ENCODE measurements at places on chromosomes 12 and 14.

GRCh38 chr12:54060975-54061778, 7.5 kb downstream of the HOXC4 start:
- DNase-seq = no peak

DNA sequence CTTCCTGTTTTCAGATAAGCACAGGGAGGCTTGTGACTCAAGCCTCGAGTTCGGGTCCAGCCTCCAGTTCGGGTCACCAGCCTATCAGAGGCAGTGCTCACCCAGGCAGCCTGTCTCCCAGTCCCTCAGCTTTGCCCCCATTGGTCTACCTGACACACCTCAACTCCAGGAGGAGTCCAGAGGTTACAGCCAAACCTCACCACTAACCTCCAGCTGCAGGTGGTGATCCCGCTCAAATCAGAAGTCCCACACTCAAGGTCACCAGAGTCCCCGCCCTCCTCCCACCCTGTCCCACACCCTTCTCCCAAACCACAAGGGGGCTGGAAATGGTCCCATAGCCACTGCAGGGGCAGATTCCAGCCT, 42.1 kb downstream of the KDM2B start:
- DNase-seq = peak; percentile 37

GRCh38 chr14:30621354-30621939, 672 bp upstream of the SCFD1 start:
- peak; percentile 35 for DNase-seq

GRCh38 chr12:24928131-24928530, 20.8 kb downstream of the BCAT1 start:
- DNase-seq = no peak

GRCh38 chr12:116958402-116959197, 47.9 kb downstream of the FBXW8 start:
- DNase-seq = peak; percentile 43

GRCh38 chr14:64801800-64802199, 77.9 kb downstream of the SPTB start:
- DNase-seq = no peak

DNA sequence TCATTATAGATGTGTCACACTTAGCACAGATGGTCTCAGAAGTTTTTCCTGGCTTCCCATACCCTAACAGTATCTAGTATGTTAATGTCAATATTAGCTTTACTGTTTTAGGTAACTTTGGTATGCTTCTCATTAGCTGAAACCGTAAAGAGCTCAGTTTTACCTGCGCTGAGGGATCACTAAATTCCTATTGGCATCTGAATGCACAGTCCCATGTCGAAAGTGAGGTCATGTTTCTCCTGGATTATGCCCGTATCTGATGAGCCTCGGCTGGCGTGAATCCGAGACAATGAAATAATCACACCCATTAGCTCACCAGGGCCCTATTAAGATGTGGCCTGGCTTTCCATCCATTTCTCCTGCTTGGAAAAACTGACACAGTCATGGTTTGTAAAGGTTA, 418.2 kb downstream of the ZFP36L1 start:
- DNase-seq = no peak

GRCh38 chr12:103494734-103495468, 867 bp downstream of the C12orf42 start:
- no peak for DNase-seq

- DNase-seq = no peak
Measured at GRCh38 chr14:80638620-80639515, 302.7 kb downstream of the CEP128 start.

DNA sequence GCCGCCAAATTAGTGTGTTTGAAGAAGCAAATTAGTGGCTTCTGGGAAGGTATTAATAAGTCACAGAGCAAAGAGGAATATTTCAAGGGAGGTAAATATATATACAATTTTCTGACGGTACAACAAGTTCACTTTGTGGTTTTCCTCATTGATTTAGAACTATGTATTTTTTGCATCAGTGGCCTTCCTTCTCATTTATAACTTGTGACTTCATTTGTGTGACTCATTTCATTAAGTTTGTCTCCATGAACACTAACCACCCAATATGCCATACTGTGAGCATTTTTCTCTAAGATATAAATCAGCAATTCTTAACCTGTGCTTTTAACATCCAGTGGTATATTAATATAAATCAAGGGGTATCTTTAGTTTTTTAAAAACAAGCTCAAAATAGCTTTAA, 29.3 kb upstream of the ARHGAP5 start:
- DNase-seq = no peak

- no peak for DNase-seq
Measured at GRCh38 chr14:104717646-104718045, 6.4 kb upstream of the ADSS1 start.

Data from activated T-cell treated with anti-CD3 and anti-CD28 coated beads, Interleukin-2, amount 50 U/mL, for 48 hours (primary cell).